ENCODE measurements at places on chromosomes 6 and 20.
A peak's percentile ranks its signal among the peaks of the same experiment; 100 is the strongest.

DNA sequence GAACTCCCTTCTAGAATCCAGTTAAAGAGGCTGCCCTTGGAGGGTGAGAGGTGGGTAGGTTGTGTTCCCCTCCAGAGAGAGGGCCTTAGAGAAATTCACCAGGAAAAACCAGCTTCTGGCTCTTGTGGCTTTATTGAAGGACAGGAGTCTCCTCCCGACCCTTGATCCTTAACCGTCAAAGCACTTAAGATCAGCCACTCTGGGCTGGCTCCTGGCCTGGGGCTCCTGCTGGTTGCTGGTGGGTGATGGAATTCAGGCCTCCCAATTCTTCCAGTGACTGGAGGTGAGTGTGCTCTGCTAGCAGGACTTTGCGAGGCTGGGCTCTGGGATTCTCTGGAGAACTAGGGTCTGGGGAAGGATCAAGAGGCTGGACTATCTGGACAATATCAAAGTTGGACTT lies 75.6 kb upstream of the LGSN start:
- no peaks in the 10 kb centered on the region for H3K4me1 ChIP-seq
- H3K4me3 ChIP-seq, result no peak overlapping the region
- no peaks in the 10 kb centered on the region for H3K27me3 ChIP-seq
- no peak overlapping the region for H3K27ac ChIP-seq

DNA sequence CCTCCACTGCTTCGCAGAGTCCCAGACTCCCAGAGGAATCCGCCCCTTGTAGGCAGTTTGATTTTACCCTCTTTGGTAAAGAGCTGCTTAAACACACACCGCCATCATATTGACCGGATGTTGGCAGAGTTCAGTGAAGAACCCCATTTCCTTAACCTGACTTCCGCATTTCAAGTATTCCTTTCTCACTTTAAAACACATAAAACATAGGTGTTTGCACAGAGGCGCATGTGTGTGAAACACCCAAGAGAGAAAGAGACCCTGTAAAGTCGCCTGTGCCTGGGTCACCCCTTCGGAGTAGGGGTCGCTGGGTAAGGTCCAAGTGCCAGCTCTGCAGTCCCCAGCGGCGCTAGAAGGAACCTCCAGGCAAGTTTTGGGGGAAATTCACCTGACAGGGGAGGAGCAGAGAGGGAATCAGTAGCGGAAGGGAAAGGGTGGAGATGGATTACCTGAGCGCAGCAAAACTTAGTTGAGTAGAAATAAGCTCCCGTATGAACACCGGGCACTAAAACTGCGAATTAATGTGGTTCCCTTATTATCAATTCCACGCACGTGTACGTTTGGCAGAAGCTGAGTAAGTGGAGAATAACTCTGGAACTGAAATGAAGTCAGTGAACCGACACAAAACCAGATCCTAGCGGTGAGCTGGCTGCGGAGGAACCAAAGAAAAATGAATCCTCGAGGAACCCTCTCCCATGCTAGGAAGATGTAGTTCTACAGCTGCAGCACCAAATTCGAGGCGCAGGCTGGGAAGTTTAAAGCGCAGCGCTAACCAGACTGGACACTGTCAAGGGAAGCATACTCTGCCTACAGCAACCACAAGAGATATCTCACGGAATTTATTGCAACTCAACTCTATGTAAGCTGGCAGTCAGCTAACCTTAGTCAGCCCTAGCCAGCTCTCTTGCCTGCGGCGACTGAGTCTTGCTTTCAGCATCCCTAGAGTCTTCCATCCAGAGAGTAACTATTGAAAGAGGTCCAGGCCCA lies 3.5 kb upstream of the HTR1B start:
- no peak overlapping the region for H3K27ac ChIP-seq
- peaks cover 3% of the 10 kb centered on the region for H3K4me1 ChIP-seq
- H3K4me3 ChIP-seq, result peak overlapping the region; percentile 85

DNA sequence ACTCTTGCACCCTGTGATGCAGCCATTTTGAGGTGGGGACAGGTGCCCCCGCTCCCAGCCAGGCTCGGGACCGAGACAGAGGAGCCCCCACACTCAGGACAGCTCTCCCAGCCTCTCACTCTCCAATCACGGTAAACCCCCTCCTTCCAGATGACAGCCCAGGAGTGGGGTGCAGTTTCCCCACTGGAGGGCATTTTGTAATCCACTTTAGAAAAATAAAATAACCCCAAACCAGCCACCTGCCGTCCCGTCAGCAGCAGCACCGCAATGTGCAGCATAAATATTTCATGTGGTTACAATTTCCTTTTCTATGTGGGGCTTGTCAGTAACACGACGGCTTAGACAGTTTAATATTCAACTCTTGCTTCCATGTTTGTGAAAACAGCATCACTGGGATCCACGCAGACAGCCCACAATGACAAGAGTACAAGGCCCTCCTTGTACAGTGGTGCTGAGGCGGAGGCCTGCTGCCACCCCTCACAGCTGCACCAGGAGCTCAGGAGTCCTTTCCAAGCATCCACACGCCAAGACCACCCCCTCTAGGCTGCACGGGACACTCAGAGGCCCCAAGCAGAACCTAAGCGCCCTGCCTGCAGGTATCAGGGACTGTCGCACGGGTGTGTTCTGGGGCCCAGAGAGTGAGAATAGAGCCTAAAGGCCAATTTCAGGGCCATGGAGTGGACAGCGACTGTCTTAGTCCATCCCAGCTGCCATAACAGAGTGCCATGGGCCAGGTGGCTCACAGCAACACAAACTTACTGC lies 116.7 kb downstream of the JPH2 start:
- H3K27me3 ChIP-seq, result no peaks in the 10 kb centered on the region
- H3K27ac ChIP-seq, result no peak overlapping the region
- DNase-seq, result no peak
- no peaks in the 10 kb centered on the region for H3K4me1 ChIP-seq

GRCh38 chr6:111032484-111033140 lies 50.8 kb downstream of the RPF2 start:
- no peak overlapping the region for H3K4me3 ChIP-seq
- peaks cover 2% of the 10 kb centered on the region for H3K36me3 ChIP-seq
- no peaks in the 10 kb centered on the region for H3K27me3 ChIP-seq
- DNase-seq, result no peak
- H3K27ac ChIP-seq, result no peak overlapping the region
- H3K4me1 ChIP-seq, result peaks cover 3% of the 10 kb centered on the region

- H3K27ac ChIP-seq, result no peak overlapping the region
- no peaks in the 10 kb centered on the region for H3K4me1 ChIP-seq
- H3K27me3 ChIP-seq, result no peaks in the 10 kb centered on the region
Measured at GRCh38 chr20:26169506-26169905, 472.9 kb upstream of the ZNF337 start.

GRCh38 chr6:155013457-155013876 lies 18.4 kb downstream of the TIAM2 start:
- H3K4me1 ChIP-seq, result peaks cover 3% of the 10 kb centered on the region
- no peak overlapping the region for H3K4me3 ChIP-seq
- H3K36me3 ChIP-seq, result peaks cover 10% of the 10 kb centered on the region
- H3K27me3 ChIP-seq, result no peaks in the 10 kb centered on the region
- no peak overlapping the region for H3K27ac ChIP-seq

DNA sequence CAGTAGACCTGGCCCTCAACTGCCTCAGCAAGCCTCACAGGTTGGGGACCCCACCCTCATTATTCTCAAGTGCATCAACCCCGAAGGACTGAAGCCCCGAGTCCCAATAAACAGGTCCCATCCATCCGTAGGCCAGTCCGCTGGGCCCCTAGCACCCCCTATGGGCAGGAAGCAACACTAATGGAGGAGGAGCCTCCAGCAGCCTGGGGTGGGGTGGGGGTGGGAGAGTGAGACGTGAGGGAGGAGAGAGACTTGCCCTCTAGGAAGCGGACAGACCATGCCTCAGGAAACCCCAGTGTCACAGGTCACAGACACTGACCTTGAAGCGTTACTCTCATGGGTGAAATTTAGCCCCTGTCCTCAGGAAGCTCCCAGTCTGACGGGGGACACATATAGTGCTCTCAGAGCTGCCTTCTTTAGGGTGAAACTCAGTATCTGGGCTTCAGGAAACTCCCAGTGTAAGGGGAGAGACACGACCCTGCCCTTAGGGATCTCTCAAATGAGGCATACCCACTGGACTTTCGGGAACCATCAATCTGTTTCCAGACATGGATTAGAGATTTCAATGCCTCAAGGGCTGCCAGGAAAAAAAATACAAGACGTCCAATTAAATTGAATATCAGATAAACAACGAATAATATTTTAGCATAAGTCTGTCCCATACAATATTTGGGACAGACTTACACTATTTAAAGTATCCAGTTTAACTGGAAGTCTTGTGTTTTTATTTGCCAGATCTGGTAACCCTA lies 125.8 kb downstream of the MRPL14 start:
- H3K36me3 ChIP-seq, result peaks cover 5% of the 10 kb centered on the region
- H3K27me3 ChIP-seq, result no peaks in the 10 kb centered on the region
- peaks cover 2% of the 10 kb centered on the region for H3K4me1 ChIP-seq
- peak overlapping the region; percentile 74 for H3K4me3 ChIP-seq

DNA sequence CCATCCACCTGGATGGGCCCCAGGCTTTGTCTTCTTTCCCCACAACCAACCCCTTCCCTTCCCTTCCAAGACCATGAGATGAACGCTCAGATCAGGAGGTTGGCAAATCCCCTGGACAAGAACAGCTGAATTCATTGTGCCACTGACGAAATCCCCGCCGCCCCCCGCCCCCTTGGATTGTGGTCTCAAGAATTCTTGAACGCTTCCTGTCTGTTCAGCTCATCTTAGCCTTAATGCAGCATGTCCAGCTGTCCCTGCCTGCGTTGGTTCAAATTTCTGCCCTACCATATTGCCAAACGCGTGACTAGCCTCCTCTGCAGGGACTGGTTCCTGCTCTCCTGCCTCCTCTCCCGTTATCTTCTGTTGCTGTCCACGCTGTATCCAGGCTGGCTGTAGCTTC lies 133.2 kb downstream of the CDH4 start:
- H3K4me1 ChIP-seq, result peaks cover 3% of the 10 kb centered on the region
- no peak for DNase-seq
- no peak overlapping the region for H3K4me3 ChIP-seq

DNA sequence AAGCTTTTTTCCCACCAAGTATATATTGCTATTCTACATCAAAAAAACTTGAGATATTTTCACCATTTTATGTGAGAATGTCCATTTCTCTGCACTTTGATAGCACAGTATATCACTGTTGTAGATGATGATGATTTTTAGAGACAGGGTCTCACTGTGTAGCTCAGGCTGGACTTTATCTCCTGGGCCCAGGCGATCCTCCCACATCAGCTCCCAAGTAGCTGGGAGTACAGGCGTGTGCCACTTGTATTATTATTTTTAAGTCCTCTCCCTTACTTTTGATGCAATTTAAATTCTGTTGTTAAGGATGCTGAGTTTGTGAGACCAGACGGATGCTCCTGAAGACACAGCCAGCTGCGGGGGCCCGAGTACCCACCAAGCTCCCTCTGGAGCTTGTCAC lies 326.8 kb downstream of the QKI start:
- H3K4me1 ChIP-seq, result peaks cover 6% of the 10 kb centered on the region
- H3K36me3 ChIP-seq, result no peaks in the 10 kb centered on the region
- DNase-seq, result no peak
- H3K27ac ChIP-seq, result no peak overlapping the region

DNA sequence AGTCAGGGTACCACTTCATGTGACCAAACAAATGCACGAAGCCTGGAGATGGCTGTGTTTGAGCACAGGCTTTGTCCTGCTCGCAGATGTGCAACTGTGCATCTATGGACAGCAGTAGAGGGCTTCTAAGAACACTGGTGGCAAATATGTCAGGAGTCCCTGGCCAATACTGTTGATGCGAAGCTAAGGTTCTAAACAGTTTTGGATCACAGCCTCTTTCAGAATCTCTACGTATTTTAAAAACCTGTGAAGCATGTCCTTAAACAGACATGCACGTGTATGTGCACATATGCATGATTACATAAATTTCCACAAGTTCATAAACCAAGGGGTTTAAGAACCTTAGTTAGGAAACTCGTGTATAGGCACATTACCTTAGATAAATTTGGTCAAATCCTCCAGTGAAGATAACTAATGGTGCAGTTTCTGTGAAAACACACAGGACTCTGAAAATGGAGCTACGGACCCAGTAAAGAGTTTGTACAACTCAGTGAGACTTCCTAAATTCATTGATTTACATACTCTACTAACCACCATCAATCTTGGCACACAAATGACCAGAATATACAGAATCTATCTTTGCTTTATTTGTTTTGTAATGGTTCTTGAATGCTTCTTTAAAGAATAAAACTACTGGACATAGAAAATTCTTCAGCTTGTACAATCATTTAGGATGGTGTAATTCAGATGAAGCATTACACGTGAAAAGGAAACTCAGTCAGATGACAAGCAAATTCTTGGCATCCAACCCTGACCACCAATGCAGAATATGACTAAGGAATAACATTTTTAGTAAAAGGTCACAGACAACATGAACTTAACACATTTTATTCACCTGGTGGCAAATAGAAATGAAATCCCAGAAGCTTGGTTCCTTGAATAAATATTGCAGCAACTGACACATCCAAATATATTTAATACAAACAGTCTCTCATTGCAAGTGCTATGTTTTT lies 27.4 kb downstream of the KCNQ5 start:
- H3K4me1 ChIP-seq, result no peaks in the 10 kb centered on the region
- no peaks in the 10 kb centered on the region for H3K27me3 ChIP-seq
- no peak overlapping the region for H3K27ac ChIP-seq
- H3K36me3 ChIP-seq, result no peaks in the 10 kb centered on the region

GRCh38 chr6:53312355-53312754 lies 36.4 kb downstream of the ELOVL5 start:
- H3K4me3 ChIP-seq, result no peak overlapping the region
- H3K27me3 ChIP-seq, result no peaks in the 10 kb centered on the region
- DNase-seq, result no peak
- H3K36me3 ChIP-seq, result peaks cover under 1% of the 10 kb centered on the region
- H3K4me1 ChIP-seq, result peaks cover 8% of the 10 kb centered on the region
- no peak overlapping the region for H3K27ac ChIP-seq

GRCh38 chr6:42877695-42878094 lies 1.7 kb upstream of the RPL7L1 start:
- no peak overlapping the region for H3K27ac ChIP-seq
- peak overlapping the region; percentile 24 for H3K4me3 ChIP-seq
- no peaks in the 10 kb centered on the region for H3K4me1 ChIP-seq

GRCh38 chr6:12485226-12485764 lies 195.1 kb downstream of the EDN1 start:
- H3K27ac ChIP-seq, result no peak overlapping the region
- no peaks in the 10 kb centered on the region for H3K4me1 ChIP-seq
- no peaks in the 10 kb centered on the region for H3K27me3 ChIP-seq
- no peak for DNase-seq
- H3K36me3 ChIP-seq, result no peaks in the 10 kb centered on the region

- H3K4me1 ChIP-seq, result no peaks in the 10 kb centered on the region
- no peak overlapping the region for H3K27ac ChIP-seq
- no peak for DNase-seq
- no peak overlapping the region for H3K4me3 ChIP-seq
- no peaks in the 10 kb centered on the region for H3K27me3 ChIP-seq
- H3K36me3 ChIP-seq, result peaks cover 8% of the 10 kb centered on the region
Measured at GRCh38 chr20:49037962-49038387, 8.1 kb upstream of the CSE1L start.

GRCh38 chr20:37223053-37223452 lies 38.6 kb downstream of the GHRH start:
- peaks cover 31% of the 10 kb centered on the region for H3K36me3 ChIP-seq
- no peaks in the 10 kb centered on the region for H3K27me3 ChIP-seq
- no peak overlapping the region for H3K4me3 ChIP-seq
- DNase-seq, result no peak

GRCh38 chr20:47862574-47863240 lies 77.4 kb upstream of the SULF2 start:
- H3K4me1 ChIP-seq, result no peaks in the 10 kb centered on the region
- H3K36me3 ChIP-seq, result no peaks in the 10 kb centered on the region
- H3K4me3 ChIP-seq, result no peak overlapping the region
- no peak for DNase-seq
- no peak overlapping the region for H3K27ac ChIP-seq

GRCh38 chr6:64489763-64490162 lies 854.2 kb downstream of the PHF3 start:
- no peaks in the 10 kb centered on the region for H3K27me3 ChIP-seq
- H3K36me3 ChIP-seq, result no peaks in the 10 kb centered on the region
- no peak overlapping the region for H3K27ac ChIP-seq
- no peak overlapping the region for H3K4me3 ChIP-seq
- no peaks in the 10 kb centered on the region for H3K4me1 ChIP-seq
